ENCODE measurements at places on chromosomes 11 and 22. TPM values are rescaled to one million over a fixed set of nuclear protein-coding genes. Genes with fewer than 3 reads are reported as not detected.
A peak's percentile ranks its signal among the peaks of the same experiment; 100 is the strongest.

OVOL1 gene
- total RNA-seq: not detected

ZNF215 gene
- total RNA-seq: 0.89 TPM

TREH gene
- not detected for total RNA-seq

SCGB1C1 gene
- total RNA-seq: not detected

MPPED2 gene
- total RNA-seq: 2.9 TPM

- DNase-seq: no peak
Measured at GRCh38 chr11:64814712-64815187, 4.4 kb upstream of the MEN1 start.

DNA sequence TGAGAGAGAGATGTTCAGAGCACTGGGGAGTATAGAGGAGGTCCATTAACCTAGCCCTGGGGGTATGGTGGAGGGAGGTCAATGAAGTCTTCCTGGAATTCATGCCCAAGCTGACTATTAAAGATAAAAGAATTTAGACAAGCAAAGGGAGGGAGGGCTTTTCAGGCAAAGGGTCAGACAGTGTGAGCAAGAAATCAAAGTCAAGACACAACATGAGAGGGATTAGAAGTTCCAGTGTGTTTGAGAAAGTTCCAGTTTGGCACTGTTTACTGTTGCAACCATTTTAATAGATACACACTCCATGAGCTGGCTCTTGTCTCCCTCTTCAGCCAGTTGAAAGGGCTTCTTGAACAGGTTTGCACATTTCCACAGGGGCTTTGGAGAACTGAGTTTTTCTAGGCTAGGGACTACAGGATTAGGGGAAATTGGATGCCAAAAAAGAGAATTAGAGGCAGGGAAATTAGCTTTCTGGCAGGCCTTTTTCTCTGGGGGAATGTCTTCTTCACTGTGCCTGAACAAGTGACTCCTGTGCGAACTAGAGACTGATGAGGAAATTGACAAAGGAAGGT lies 14.7 kb upstream of the NNMT start:
- no peak for DNase-seq

DNA sequence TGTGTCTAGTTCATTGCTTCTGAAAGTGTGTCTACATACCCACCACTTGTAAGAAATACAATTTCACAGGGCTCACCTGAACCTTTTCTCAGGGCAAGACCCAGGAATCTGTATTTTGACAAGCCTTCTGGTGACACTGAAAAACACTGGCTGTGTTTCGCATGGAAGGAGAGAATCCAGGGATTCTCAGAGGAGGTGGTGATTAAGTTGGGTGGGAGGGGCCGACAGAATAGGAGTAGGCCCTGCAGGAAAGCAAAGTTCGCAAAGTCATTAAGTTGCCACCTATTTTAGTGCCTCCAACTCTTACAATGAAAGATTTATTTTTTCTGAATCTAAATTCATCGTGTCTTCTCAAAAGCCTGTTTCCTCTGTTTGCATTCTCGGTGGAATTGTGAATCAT lies 186.8 kb downstream of the FAT3 start:
- DNase-seq: no peak

- no peak for DNase-seq
Measured at GRCh38 chr11:95585069-95585751, 204.4 kb downstream of the FAM76B start.

- DNase-seq: no peak
Measured at GRCh38 chr11:2694495-2694894, 5.3 kb downstream of the KCNQ1OT1 start.

DNA sequence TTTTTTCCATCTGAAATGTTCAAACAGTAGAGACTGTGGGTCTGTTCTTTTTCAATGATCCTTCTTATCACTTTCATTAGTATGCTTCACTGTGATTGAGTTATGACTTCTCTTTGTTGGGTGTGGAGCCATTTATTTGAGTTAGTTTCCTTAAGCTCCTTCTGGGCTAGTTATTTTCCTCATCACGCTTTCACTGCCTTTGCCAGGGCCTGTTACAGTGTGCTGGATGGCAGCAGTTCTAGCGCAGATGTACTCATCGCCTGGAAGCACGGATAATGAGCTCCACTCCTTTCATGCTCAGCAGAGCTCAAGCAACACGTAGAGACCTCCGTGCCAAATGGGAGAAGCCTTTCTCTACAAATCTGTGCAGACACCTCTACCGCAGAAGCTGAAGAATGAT lies 7.0 kb upstream of the ARHGAP42 start:
- no peak for DNase-seq

- DNase-seq: no peak
Measured at GRCh38 chr11:112437096-112437495, 176.4 kb upstream of the PLET1 start.

DNA sequence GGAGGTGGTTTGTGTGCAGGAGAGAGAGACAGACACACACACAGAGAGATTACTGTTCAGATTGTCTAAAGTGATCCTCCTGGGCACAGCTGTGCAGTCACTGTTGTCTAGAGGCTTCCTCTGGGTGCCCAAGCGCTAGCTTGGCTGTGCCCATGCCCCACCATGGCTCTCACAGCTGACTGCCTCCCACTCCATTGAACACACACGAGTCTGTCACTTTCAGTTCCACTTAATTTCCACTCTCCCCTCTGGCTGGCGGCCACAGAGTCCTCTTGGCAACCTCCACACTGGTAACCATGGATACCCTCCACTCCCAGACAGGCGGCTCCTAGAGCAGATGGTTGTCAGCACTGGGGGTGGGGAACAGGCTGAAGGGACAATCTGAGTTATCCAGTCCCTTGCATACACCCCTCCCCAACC lies 29.1 kb downstream of the MAP6 start:
- DNase-seq: peak; percentile 85

- peak; percentile 16 for DNase-seq
Measured at GRCh38 chr11:199782-200181, 6.9 kb downstream of the SCGB1C1 start.

DNA sequence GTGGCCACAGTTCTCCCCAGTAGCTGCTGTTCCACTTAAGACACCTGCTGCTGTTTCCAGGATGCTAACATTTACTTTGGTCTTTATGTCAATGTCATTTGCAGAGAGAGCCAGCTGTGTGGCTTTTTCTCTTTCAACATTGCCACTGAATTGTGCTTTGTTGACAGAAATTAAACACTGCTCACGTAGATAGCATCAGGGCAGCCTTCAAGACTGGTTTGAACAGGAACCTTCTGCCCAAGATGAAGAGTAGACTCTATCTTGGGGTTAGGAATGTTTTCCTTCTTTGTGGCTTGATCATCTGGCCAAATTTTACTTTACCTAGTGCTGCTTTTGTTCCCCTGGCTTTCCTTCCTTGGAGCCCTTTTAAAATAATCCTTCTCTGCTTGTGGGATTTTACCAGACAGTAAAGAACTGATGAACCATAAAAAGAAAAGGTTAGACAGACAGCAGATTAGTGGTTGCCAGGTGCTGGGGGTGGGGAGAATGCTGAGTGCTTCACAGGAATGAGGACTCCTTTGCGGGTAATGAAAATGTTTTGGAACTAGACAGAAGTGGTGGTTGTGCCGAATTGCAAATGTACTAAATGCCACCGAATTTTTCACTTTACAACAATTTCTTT lies 22.7 kb upstream of the XBP1 start:
- DNase-seq: no peak

Data from left cardiac atrium (tissue), 4 donors.